Urinary bladder (tissue), 4 donors: ENCODE measurements at places on chromosomes 7 and 10. TPM values are rescaled to one million over a fixed set of nuclear protein-coding genes. Genes with fewer than 3 reads are reported as not detected.

GRCh38 chr10:69960606-69960987 is 92.0 kb upstream of the MACROH2A2 start:
- DNase-seq: no peak

SAP25 gene
- not detected for total RNA-seq

- no peak for DNase-seq
Observed at GRCh38 chr7:151843181-151843580, 33.7 kb downstream of the PRKAG2 start.

- no peak for DNase-seq
Observed at GRCh38 chr7:130131964-130132875, 61.9 kb downstream of the KLHDC10 start.

GRCh38 chr10:77846718-77847311 is 79.7 kb downstream of the DLG5 start:
- DNase-seq: peak; percentile 42

GRCh38 chr10:88315755-88316154 is 267.4 kb downstream of the RNLS start:
- no peak for DNase-seq

FGFR2 gene
- 61.9 TPM for total RNA-seq

DNA sequence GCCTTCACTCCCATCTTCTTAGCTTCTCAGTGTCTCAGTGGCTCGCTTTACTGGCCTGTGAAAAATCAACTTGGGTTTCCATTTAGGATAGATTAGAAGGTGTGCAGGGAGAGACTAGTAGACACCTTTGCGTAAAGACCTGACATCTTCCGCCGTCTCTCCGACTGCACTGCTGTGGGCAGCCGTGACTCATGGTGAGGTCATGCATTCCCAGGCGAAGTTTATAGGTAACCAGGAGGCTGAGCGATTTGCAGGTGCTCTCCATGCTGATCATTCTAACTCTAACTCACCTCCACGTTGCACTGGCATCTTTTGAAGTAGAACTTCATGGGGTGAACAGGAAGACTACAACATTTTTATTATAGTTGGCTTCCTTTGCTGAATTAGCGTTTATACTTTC is 68.0 kb upstream of the ZNF438 start:
- DNase-seq: no peak

GRCh38 chr10:77398558-77398957 is 239.1 kb downstream of the KCNMA1 start:
- no peak for DNase-seq

ADK gene
- total RNA-seq: 42.8 TPM

GRCh38 chr7:81852701-81853100 is 82.9 kb upstream of the HGF start:
- DNase-seq: no peak

DNA sequence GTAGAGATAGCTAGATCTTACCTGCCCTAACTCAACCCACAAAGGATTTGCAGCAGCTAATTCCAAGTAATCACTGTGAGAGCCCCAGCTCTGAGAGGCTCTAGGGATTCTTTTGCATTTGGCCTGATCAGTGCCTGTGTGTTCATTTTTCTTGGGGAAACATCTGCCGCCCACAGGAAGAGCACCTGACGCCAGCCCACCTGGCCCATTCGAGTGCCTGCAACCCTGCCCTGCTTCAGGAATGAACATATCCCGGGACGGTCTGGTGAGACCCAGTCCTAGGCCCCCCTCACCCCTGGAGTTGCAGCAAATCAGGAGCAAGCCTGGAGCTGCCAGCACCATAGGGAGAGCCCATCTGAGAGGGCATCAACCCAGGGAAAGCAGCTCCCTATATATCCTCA is 38.8 kb downstream of the GSDME start:
- no peak for DNase-seq

CTAGE4 gene
- 7.8 TPM for total RNA-seq

GRCh38 chr10:34489973-34490745 is 324.9 kb downstream of the PARD3 start:
- DNase-seq: no peak

ITPRID1 gene
- total RNA-seq: not detected

- no peak for DNase-seq
Observed at GRCh38 chr7:142789441-142789840, 18.7 kb downstream of the PRSS2 start.

DNA sequence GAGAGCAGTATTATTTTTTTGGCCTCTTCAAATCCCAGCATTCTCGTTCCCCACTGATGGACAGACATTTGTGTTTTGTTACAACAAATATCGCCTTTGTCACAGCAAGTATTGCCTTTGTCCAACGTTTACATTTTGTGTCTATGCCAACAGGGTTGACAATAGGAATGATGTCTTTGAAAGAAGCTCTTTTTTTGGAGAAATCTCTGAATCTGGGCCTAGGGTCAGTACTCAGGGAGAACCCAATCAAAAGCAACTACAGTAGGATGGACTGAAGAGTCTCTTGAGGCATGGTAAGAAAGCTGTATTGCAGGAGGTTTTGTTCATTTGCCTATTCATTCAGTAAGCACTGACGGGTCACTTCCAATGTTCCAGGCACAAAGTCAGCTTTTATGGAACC is 57.7 kb upstream of the KLF14 start:
- no peak for DNase-seq

DNA sequence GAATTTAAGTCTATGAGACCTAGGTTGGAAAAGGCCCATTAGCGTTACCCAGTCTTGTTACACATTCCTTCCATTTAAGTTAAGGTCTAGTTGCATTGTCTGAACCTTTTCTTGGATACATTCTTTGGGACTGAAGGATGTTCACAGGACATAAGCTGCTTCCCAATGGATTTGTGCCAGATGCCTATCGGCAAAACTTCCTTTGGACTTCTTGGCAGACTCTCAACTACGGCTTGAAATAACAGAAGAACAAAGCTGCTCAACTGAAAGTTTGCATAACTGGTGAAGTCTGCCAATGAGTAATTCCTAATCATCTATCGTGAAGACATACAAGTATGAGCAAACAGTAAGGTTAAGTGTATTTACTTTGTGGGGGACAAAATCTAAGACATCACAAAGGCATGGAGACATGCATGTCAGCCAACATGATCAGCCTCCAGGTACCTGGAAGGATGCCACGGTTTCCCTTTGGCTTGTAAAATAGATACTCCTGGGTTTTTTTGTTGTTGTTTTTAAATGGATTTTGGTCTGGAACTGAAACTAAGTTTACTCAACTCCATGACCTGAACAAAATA is 35.4 kb downstream of the MALSU1 start:
- DNase-seq: peak; percentile 35

DNA sequence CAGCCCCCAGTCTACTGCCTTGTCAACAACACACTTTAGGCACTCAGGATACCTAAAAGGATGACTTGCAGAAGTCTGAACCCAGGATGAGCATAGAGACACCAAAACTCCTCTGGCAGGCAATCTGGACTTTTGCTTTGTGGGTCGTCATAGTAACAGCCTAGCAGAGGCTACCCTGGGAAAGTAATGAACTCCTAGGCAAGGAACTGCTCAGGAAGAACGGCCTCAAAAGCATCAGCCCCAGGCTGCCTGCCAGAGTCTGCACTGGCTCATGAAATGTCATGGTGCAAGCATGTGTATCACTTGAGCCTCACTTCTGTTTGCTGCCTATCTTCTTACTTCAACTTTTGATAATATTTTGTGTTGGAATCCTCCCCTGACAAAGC is 715.1 kb downstream of the GRID1 start:
- no peak for DNase-seq

POU6F2 gene
- total RNA-seq: 5.0 TPM

SGCE gene
- 201 TPM for total RNA-seq

DNA sequence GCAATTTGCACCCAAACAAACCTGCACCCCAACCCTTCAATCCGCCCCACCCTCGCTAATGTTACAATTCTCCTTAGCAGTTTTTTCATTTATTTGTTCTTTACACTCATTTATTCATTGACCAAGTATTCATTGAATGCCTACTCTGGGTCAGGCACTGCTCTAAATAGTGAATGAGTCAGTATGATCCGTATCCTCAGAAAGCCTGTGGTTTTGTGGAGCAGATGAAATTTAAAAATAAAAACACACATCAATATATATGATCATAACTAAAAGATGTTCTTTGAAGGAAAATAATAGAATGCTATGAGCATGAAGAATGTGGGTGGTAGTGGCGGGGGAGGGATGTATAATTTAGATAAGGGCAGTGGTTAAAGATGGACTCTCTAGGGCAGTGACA is 13.3 kb downstream of the IFIT5 start:
- DNase-seq: no peak
